A549 treated with ZK216348 at 1 μM for 4 hours (cell line): ENCODE measurements at places on chromosomes 7 and 10. TPM values are rescaled to one million over a fixed set of nuclear protein-coding genes. Genes with fewer than 3 reads are reported as not detected.

The CRTAC1 gene
- total RNA-seq, result 1.0 to 1.4 TPM (median 1.2 TPM) in 5 replicates

The TACC2 gene
- 78.9 to 86.3 TPM (median 82.2 TPM) in 5 replicates for total RNA-seq

The KLF6 gene
- 71.9 to 132 TPM (median 118 TPM) in 5 replicates for total RNA-seq

The ZNF117 gene
- 0.07 to 0.29 TPM (median 0.14 TPM) in 5 replicates for total RNA-seq

The TFR2 gene
- 1.6 to 3.1 TPM (median 2.5 TPM) in 5 replicates for total RNA-seq

The HOXA6 gene
- 1.0 to 2.6 TPM (median 1.9 TPM) in 5 replicates for total RNA-seq

The TEX47 gene
- not detected in 5 replicates for total RNA-seq

The LLCFC1 gene
- total RNA-seq, result not detected in 5 replicates

The ELAPOR2 gene
- not detected in 5 replicates for total RNA-seq

The GPRIN2 gene
- total RNA-seq, result 18.5 to 45.5 TPM (median 38.5 TPM) in 5 replicates

The ATP5MK gene
- total RNA-seq, result 413 to 657 TPM (median 444 TPM) in 5 replicates

The ITPRID1 gene
- not detected in 5 replicates for total RNA-seq

The ELN gene
- 0.08 to 0.13 TPM (median 0.12 TPM) in 5 replicates for total RNA-seq

The LRRC18 gene
- not detected in 5 replicates for total RNA-seq

The C10orf67 gene
- total RNA-seq, result 0.06 TPM in 1 of 5 replicates, not detected in the others

The NME8 gene
- total RNA-seq, result not detected in 5 replicates

The AKR1D1 gene
- not detected in 5 replicates for total RNA-seq

The ITIH2 gene
- total RNA-seq, result 0.09 to 0.53 TPM (median 0.27 TPM) in 5 replicates

The TBX20 gene
- total RNA-seq, result 1.6 to 2.9 TPM (median 1.8 TPM) in 5 replicates

The SERPINE1 gene
- 1,301 to 1,792 TPM (median 1,475 TPM) in 5 replicates for total RNA-seq

The UCN3 gene
- not detected in 5 replicates for total RNA-seq

The DKK1 gene
- total RNA-seq, result 411 to 612 TPM (median 463 TPM) in 5 replicates

The ADAM12 gene
- total RNA-seq, result 2.9 to 6.0 TPM (median 4.1 TPM) in 5 replicates

The GPR85 gene
- total RNA-seq, result not detected in 5 replicates

The PARG gene
- total RNA-seq, result 15.0 to 22.7 TPM (median 18.2 TPM) in 5 replicates

The RBM20 gene
- total RNA-seq, result 1.6 to 2.7 TPM (median 2.4 TPM) in 5 replicates

The SPDYE5 gene
- total RNA-seq, result not detected in 5 replicates

The TSPAN12 gene
- 0.52 to 1.1 TPM (median 0.91 TPM) in 5 replicates for total RNA-seq
